ENCODE measurements at places on chromosomes 13 and 19.
A peak's percentile ranks its signal among the peaks of the same experiment; 100 is the strongest.

DNA sequence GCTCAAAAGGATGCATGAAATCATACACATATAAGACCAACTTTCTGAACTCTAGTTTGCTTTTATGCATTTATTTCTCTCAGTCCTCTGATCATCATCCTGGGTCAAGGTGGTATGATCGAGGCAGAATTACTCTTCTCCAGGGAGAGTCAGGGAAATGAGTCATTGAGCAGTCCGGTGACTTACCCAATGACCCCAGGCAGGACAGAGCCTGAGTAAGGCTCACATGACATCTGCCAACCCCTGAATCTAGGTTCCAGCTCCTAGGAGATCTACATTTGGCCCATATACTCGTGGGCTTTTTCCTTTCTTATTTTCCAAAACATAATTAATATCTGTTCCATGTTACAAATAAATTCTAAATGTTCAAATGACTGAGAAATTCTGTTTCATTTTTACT, 502.3 kb downstream of the FOXO1 start:
- DNase-seq, result no peak

- DNase-seq, result no peak
Observed at GRCh38 chr13:112171570-112171965, 104.6 kb downstream of the SOX1 start.

GRCh38 chr19:58518256-58519086, 1.1 kb downstream of the ZBTB45 start:
- DNase-seq, result no peak

- DNase-seq, result no peak
Observed at GRCh38 chr19:48560095-48560530, 8.1 kb downstream of the SULT2B1 start.

DNA sequence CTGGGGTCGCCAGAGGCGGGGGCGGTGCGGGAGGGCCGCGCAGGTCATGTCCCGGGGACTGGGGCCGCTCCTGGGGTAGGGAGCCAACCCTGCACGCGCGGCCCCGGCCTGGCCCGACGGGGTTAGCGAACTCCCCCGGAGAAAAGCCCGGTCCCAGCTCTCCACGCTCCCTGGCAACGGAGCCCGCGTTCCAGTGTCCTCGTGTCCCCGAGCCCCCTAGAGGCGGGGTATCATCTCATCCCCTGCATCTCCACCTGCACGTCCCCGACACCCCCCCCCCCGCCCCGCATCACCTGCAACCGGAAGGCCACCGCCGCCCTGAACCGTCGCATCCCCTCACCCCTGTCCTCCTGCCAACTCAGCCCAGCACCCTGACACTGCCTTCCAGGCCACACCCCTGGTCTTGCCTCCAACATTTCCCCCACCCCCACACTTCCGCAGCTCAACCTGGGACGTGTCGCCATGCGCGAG, 2.7 kb downstream of the WDR88 start:
- no peak for DNase-seq

DNA sequence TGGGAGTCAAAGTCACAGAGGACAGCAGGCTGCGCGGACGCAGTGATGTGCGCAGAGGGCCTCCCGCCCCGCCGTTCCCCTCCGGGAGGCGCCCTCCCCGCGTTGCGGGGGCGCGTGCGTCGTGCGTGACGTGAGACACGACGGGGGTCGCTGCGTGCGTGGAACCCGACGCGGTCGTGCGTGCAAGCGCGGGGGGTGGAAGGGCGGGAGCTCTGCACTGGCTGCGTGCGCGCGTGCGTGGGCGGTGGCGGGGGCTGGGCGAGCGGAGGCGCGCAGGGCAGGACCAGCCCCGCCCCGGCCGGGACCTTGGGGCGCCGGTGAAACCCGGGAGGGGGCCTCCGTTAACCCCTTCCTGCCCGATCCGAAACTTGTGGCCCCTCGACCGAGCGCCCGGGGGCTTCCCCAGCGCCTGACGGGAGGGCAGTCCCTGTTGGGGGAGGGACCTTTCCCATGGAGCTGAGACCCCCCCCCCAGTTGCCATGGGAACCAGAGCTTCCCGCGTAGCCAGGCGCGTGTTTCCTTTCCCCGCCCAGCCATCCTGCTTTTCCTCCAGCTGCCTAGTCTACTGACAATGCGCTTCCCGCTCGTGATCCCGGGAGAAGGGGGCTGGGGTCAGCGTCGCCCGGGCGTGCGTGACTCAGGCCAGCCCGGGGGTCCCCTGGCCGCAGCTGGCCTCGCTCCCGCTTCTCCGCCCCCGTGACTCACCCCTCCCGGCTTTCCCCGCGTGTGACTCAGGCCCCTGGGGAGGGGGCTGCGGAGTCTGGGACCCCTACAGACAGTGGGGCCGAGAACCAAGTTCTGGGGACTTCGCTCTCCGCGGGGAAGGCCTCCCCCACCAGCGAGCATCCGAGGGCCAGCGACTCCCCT, 7.3 kb upstream of the HOOK2 start:
- peak; percentile 91 for DNase-seq

DNA sequence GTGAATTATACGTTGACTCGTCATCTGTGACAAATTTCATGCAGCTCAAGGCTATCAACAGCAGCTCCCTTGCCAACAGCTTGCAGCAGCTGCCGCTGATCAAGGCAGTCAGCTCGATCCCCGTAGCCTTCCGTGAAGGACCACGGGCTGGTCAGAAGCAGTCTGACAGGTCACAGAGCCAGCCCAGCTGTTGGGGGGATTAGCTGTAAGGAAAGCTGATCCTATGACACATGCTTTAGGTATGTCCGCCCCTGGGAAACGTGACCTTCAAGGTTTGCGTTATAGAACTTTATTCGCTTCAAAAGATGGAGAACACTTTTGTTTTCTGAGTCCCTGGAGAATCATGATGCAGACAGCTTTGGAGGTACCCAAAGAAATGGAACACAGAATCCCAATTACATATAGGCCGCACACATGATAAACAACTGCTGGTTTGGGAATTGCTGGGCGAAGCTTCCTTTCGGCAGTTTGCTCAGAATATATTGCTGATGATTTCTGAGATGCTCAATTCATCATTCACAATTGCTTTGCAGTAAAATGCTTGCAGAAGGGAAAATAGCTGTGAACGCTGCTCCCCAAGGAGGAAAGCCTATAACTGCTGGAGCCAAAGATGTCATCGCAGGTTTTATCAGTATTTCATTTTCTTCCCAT, 62.6 kb upstream of the USP29 start:
- DNase-seq, result peak; percentile 0

DNA sequence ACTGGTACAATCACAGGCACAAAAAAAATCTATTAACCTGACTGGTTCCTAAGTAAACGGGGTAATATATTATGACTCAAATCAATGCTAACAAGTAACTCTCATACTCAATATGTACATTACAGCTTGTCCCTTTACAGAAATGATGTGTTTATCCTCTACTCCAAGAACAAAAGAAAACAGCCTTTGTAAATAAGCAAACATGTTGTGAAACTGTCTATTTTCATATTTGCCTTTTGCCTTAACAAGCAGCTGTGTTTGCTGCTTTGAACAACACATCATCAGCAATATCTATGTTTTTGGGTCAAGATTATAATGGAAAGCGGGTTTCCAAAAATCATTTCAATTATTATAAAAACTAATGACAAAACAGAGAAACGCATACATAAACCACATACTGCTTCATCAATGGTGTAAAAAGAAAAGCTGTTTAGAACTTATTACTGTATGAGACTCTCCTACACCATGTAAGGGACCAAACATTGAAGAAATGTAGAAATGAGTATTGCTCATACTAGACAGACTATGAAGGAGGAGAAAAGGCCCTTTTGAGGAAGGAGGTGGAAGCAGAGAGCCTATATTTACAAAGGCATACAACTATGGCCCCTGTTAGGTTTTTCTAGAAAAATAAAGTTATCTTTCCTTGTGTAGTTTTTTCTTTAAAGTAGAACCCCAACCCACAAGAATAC, 14.8 kb downstream of the TBC1D4 start:
- no peak for DNase-seq

GRCh38 chr19:44530777-44531176, 1.3 kb upstream of the CEACAM20 start:
- no peak for DNase-seq

- DNase-seq, result peak; percentile 72
Observed at GRCh38 chr19:29079356-29080032, 133.5 kb downstream of the UQCRFS1 start.

GRCh38 chr13:101648766-101649487, 196.5 kb downstream of the ITGBL1 start:
- DNase-seq, result no peak

GRCh38 chr19:51994048-51994644, 7.5 kb upstream of the ZNF350 start:
- peak; percentile 2 for DNase-seq

GRCh38 chr19:39765091-39766076, 13.3 kb upstream of the LEUTX start:
- DNase-seq, result peak; percentile 42

- DNase-seq, result no peak
Observed at GRCh38 chr13:112200200-112200599, 133.3 kb downstream of the SOX1 start.

GRCh38 chr13:74219566-74219965, 85.4 kb upstream of the KLF12 start:
- peak; percentile 77 for DNase-seq

GRCh38 chr19:19444681-19445155, 39.2 kb downstream of the GATAD2A start:
- DNase-seq, result peak; percentile 82

DNA sequence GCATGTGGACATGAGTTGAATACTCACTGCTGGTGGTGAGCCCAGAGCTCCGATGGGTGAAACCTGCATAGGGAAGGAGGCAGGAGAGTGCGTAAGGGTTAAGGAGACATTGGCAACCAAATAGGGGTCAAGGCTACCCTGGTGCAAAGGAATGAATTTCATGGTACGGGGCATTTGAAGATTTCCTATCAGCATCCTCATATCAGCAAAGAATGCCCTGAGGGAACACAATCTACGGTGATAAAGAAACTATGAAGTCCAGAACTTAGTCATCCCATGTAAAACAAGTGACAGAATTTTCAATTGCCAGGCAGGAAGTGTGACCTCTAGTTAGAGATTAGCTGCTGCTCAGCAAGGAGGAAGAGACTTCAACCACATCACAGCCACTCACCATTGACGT, 64.9 kb downstream of the MBD3L1 start:
- DNase-seq, result no peak

GRCh38 chr13:112842343-112842856, 126.6 kb upstream of the MCF2L start:
- peak; percentile 68 for DNase-seq

DNA sequence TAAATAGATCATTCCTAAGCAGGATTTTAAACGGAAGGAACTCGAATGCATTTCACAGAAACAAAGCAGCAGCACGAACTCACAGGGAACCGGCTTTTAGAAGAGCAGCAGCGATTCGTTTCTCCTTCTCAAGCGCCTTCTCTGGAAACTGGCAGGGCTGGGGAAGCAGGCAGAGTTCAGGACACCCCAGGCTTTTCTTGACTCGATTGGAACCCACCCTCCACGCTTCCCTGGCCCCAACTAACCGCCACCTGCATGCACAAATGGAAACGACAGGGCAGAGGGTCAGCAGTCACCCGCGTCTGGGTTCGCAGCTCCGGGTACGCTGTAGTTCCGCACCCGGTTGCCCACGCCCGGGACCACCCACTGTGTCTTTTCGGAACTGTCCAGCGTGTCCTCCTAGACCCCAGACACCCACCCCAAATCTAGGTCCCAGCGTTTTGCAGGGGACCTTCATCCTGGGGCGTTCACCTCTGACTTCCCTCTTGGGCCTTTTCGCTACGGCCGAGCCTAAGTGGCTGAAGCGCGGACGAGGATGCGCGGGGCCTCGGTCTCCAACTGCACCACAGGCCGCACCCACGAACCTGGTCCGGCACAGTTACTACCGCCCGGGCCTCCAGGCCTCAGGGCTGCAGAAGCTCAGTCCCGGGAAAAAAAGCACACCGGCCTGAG, 500 bp downstream of the ZFP30 start:
- peak; percentile 57 for DNase-seq

- DNase-seq, result peak; percentile 35
Observed at GRCh38 chr13:45055902-45056648, 64.2 kb upstream of the GTF2F2 start.

DNA sequence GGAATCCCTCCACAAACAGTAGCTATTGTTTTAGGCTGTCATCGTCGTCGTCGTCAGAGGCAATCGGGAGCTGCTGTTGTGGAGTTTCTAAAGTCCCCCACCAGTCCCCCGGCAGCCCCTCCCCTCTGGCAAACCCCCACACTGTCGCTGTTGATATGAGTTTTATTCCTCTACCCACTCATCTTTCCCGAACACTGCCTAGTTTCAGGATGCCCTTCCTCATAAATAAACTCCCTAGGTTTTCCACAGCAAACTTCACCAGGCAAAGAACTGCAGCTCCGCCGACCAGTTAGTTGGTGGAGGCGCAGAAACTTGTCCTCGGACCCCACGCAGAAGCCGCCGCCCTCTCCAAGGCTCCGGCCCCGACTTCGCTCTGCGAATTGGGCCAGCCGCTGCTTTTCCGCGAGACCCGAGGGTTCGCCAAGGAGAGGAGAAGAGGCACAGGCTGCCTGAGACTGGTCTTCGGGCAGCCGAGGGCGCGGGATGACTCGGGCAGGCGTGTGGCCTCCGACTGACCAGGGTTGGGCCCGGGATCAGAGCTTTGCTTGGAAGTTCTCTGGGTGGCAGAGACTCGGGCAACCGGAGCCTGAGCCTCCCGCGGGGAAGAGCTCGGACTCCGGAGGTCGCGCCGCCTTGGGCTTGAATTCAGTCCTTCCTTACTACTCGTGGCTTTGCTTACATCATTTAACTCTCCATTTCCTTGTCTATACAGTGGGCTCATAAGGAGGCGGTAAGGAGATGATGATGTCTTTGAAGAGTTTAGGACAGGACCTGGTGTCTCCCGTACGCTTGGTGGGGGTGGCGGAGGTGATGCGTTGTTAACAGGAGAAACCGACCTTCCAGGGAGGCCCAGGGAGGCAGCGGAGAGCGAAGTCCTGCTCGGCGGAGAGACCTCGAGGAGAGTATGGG, 7.9 kb downstream of the PDX1 start:
- no peak for DNase-seq

- DNase-seq, result peak; percentile 99
Observed at GRCh38 chr13:110012102-110012739, 225.8 kb upstream of the IRS2 start.

GRCh38 chr19:17797424-17798201, 2.7 kb downstream of the B3GNT3 start:
- peak; percentile 64 for DNase-seq

GRCh38 chr19:39207293-39207836, 3.3 kb upstream of the SYCN start:
- no peak for DNase-seq

GRCh38 chr19:45767410-45767880, 1.6 kb downstream of the SIX5 start:
- peak; percentile 89 for DNase-seq

GRCh38 chr19:932648-933552, 7.1 kb downstream of the ARID3A start:
- peak; percentile 87 for DNase-seq
